ENCODE measurements at places on chromosomes 16 and 17. TPM values are rescaled to one million over a fixed set of nuclear protein-coding genes. Genes with fewer than 3 reads are reported as not detected.

The PRPSAP1 gene
- total RNA-seq, result 46.0 TPM

The CPHXL2 gene
- total RNA-seq, result not detected

The DOC2A gene
- not detected for total RNA-seq

The RAB11FIP4 gene
- total RNA-seq, result 0.44 TPM

Data from placental pericyte (primary cell).